AG04450 (cell line): ENCODE measurements at places on chromosomes 16 and 17.
A peak's percentile ranks its signal among the peaks of the same experiment; 100 is the strongest.

GRCh38 chr16:77439106-77439505, 4.3 kb upstream of the ADAMTS18 start:
- no peak for DNase-seq

GRCh38 chr17:67180275-67180674, 64.7 kb downstream of the HELZ start:
- no peak for DNase-seq

DNA sequence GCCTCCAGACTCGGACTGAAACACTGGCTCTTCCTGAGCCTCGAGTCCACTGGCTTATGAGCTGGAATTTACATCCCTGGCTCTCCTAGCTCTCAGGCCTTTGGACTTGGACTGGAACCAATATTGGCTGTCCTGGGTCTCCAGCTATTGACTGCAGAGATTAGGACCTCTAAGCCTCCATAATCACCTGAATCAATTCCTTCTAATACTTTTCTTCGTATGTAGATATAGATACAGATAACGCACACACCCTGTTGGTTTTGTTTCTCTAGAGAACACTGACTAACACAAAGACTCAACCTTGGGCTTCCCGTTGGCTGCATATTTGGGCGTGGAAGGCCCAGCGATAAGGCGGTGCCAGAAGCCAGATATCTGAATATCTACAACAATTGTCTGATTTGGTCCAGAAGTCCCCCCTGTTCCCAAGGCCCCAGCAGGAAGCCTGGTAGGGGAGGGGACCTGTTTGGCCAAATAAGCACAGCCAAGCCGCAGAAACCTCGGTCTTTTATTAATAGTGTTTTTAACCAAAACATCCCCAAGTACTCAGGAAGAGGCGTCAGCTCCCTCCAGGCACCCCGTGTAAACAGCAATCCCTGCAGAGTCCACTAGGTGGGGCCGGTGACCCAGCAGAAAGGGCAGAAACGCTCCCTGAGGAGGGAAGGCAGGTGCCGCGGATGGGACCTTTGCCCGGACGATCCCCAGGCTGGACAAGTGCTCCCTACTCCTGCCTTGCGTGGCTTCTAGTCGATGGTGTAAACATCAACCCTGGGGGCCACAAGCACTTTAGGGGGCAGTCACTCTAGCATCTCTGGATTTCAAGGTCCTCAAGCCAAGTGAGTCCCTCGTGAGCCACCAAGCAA, 57.0 kb downstream of the ABR start:
- peak; percentile 23 for DNase-seq

- no peak for DNase-seq
Measured at GRCh38 chr16:70774261-70774660, 26.7 kb downstream of the VAC14 start.

GRCh38 chr17:71658996-71659395, 461.8 kb upstream of the SOX9 start:
- no peak for DNase-seq

- DNase-seq: no peak
Measured at GRCh38 chr16:66262253-66263167, 104.0 kb upstream of the CDH5 start.

DNA sequence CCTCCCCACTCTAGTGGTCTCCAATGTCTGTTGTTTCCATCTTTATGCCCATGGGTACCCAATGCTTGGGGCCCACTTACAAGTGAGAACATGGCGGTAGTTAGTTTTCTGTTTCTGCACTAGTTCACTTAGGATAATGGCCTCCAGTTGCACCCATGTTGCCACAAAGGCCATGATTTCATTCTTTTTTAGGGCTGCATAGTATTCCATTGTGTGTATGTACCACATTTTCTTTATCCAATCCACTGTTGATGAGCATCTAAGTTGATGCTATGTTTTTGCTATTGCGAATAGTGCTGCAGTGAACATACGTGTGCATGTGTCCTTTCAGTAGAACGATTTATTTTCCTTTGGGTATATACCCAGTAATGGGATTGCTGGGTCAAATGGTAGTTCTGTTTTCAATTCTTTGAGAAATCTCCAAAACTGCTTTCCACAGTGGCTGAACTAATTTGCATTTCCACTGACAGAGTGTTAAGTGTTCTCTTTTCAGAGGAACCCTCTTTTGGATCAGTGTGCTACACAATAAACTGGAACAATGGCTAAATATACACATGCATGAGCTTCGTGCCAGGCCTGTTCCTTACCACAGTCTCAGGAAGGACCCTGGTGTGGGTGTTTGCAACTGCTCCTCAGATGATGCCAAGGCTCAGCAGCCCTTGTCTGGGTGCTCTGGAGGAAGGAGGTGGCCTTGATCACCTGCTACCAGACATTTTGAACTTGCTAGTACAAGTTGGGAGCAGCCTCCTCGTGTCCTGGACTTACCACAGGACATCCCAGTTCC, 34.4 kb downstream of the KNOP1 start:
- no peak for DNase-seq

GRCh38 chr16:81604960-81605383, 160.4 kb downstream of the CMIP start:
- no peak for DNase-seq

DNA sequence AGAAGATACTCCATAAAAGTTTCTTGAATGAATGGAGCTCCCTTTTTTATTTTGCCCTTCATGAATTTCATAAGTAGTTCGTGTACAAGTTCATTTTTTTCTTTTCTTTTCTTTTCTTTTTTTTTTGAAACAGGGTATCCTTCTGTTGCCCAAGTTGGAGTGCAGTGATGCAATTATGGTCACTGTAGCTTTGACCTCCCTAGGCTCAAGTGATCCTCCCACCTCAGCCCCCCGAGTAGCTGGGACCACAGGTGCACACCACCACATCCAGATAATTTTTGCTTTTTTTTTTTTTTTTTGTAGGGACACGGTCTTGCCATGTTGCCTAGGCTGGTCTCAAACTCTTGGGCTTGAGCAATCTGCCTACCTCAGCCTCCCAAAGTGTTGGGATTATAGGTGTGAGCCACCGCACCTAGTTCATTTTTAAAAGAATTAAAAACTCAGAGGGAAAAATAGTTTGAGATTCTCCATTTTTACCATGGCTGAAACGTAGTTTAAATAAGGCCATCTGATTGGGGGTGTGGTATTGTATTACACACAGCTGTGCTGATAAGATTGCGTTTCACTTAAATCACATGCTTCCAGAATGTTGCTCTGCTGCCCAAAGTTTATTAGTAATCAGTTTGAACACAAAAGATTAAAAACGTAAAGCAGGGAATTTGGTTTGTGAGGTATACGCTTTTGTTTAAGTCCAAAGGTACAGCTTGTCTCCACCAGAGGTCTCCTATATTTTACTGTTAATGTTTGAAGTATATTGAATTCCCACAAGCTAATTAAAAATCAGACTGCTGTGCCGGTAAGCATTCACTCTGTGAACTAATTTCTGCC, 154.1 kb downstream of the SOCS1 start:
- DNase-seq: peak; percentile 71

DNA sequence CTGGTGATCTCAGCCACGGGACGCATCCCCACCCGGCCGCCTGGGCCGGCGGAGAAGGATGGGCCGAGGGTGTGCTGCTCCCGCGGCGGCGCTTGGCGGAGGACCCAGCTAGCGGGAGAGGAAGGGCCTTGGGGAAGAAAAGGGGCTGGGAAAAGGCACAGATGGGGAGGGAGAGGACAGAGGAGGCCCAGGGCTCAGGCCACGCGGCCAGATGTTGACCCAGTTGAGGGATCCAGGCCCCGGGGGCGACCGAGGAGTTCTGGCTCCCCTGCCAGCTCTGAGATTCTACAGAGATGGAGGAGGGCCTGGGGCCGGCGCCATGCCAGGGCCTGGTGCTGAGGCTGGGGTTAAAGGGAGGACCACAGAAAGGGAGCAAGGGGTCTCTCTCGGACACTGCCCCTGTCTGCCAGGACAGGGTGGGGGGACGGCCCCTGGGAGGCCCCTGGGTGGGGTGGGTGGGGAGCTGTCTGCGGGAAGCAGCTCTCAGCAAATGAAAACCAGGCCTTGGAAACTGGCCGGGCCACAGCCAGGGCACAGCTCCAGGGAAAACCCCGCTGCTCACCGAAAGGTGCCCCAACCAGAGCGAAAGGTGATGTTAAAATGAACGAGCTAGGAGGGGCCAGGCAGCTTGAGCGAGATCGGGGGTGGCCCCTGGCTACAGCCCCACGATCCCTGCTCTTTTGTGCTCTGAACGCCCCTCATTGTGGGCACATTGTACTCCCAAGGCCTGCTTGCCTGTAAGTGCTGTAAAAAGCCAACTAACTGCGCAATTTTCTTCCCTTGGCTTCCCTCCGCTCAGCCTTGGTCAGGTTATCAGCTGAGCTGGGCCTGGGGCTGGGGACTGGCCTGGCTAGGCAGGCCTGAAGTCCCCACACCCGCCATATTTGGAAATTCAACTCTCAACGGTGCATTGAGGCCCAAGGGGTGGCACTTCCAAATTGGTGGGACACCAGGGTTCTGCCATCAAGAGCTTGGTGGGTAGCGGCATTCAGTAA, 191.4 kb downstream of the ZNF423 start:
- no peak for DNase-seq

- DNase-seq: no peak
Measured at GRCh38 chr16:66569827-66570405, 3.7 kb downstream of the CMTM1 start.
